Occipital lobe (tissue), 3 donors: ENCODE measurements at places on chromosomes 4 and X. TPM values are rescaled to one million over a fixed set of nuclear protein-coding genes. Genes with fewer than 3 reads are reported as not detected.

DNA sequence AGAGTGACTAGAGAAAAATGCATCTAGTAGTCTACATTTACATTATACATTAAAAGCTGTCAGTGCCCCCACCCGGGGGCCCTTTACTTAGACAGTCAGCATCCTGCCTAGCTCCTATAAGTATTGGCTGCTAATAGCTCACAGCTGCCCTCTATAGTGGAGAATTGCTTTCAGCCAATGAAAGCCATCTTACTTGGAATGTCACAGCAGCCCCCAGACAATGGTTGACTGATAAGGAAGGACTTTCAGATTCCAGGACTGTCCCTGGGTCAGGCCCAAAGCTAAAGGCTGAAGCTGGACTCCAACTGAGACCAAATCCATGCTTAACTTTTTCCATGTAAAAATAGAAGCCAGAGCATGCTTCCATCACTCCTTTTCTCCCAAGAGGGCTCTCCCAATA is 196.9 kb downstream of the ANKRD50 start:
- DNase-seq: no peak

Gene GTPBP6
- 15.0 TPM for total RNA-seq

GRCh38 chrX:77786365-77786680 is 307 bp upstream of the ATRX start:
- DNase-seq: no peak

DNA sequence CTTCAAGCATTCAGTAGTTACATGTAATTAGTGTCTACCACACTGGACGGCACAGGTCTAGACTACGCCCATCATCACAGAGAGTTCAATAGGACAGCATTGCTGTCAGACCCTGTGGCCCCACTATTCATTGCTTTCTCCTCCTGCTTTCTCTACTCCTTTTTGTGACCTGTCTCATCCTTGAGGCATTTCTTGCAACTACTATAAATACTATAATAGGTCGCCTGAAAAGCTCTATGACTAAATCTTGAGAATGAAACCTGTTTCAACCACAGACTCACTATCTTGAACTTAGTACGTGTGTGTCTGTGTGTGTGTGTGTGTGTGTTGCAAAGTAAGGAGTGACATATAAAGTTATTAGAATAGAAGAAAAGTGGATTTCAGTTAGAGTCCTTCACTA is 252.9 kb upstream of the KLF3 start:
- no peak for DNase-seq
